ENCODE measurements at places on chromosomes 6 and 20. TPM values are rescaled to one million over a fixed set of nuclear protein-coding genes. Genes with fewer than 3 reads are reported as not detected.

- DNase-seq: no peak
Observed at GRCh38 chr20:36374995-36375394, 68.9 kb downstream of the DLGAP4 start.

DNA sequence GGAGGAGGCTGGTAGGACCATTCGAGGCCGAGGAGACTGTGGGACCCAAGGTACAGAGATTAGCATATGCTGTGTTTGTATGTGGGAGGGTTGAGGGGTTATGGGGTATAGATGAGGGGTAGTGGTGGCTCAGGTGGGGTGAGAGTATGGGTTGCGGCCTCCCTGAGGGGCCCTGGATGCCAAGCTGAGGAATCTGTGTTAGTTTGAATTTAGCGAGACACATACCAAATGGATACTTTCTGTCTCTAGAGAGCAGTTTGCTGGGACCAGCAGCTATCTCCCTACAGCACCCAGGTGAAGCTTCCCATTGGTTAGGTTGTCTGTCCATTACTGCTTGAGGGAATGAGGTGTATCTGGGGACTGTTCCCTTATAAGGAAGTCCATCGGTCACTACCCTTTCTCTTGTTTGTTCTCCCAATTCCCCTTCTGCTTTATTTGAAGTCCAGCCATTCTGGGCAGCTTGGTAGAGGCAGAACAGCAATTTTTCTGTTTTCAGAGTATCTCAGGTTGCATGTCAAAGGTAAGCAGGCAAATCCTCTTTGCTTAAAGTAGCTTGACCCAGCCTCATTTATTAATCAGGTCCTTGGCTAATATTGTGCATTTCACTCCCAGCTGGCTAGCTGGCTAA lies 15.2 kb downstream of the CHMP4B start:
- no peak for DNase-seq

Gene CEP250
- 51.4 TPM for polyA plus RNA-seq

Gene TFAP2B
- 13.2 TPM for polyA plus RNA-seq

DNA sequence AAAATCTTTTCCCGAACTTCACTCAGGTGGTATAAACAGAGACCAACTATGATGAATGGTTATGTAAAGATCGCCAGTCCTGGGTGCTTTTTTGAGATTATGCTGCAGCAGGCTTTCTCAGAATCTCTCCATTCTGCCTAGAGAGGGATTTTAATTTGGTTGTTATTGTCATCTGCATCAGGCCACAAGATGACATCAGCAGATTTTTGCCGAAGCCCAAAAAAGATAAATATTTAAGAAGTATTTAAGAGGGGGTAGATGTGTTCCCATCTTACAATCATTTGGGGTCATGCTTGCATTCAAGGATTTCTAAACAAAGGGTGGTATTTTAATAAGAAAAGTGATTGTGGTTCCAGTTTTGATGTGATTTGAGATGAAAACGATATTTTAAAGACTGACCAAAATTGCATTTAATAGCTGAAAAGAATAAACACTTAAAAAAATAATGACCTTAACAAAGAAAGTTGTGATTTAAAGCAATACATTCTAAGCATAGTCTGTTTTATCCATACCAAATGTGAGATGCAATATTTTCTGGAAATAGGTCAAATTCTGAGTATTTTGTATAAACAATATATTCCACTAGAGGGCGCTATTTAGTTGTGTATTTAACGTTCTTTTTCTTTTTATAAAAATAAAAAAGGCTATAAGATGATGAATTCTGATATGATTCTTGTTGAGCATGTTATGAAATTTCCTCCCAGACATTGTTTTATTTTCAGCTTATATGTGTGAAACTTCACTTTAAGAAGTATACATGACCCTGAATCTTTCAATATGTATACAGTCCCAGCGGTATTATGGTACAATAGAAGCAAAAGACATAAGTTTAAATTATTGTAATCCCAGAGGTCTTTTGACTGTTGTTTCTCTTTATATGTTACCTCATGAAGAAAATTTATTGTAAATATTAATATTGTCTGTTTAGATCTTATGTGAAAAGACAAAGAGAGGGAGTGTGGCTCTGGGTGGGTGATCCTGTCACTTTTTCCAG lies 51.0 kb upstream of the ZFP64 start:
- DNase-seq: no peak
